ENCODE measurements at places on chromosomes 1 and 21.

- DNase-seq, result no peak
These were observed 1046.2 kb downstream of the KCNT2 start for GRCh38 chr1:195562074-195562473.

DNA sequence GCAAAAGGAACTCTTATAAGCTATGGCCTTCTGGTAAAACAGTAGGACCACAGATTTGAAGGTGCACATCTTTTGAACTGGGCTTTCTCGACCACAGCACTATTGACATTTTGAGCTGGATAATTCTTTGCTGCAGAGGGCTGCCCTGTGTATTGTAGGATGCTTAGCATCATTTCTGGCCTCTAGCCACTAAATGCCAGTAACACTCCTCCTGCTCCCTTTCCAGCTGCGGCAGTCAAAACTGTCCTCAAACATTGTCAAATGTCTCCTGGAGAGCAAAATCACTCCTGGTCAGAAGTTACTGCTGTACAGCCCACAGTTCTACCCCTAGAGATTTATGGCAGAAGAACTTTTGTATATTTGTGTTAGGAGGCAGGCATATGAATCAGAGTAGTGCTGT lies 836.7 kb downstream of the PLA2G4A start:
- no peak for DNase-seq

DNA sequence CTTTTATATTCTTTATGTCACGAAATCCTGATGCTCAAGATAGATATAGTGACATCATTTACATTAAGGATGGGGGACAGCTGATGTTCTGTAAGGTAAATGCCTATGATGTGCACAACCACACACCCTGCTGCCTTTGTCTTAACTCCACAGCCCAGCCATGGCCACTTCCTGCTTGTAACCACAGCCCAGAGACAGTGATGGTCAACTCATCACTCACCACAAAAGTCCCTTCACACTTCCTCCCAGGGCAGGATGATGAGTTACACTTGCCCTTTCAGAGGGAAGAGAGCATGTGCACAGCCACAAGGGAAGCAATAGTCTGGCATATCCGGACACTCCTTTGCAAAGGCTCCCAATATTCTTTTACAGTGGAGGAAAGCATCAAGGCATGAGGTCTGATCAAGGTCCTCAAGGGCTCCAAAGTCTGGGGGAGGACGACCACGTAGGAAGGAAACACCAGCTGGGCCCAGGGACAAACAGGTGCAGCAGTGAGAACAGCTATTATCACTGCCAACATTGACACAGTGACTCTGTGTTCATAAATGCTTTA lies 53.8 kb downstream of the PLPP3 start:
- peak; percentile 22 for DNase-seq

DNA sequence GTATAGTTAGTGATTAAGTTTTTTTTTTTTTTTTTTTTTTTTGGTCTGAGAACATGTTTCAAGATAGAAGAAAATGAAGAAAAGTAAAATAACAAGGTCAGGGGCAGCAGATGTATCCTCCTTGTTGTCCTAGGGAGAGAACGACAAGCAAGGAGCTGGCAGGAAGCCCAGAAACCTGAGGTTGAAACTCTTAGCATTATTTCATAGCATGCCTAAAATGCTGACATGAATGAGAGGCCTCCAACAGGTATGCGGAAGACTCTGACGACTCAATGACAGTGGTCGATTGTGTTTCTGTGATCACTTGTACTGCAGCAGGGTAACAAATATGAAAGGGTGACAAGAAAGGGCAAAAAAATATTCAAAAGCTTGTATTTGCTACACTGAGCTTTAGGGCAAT lies 415.9 kb downstream of the PLA2G4A start:
- no peak for DNase-seq

DNA sequence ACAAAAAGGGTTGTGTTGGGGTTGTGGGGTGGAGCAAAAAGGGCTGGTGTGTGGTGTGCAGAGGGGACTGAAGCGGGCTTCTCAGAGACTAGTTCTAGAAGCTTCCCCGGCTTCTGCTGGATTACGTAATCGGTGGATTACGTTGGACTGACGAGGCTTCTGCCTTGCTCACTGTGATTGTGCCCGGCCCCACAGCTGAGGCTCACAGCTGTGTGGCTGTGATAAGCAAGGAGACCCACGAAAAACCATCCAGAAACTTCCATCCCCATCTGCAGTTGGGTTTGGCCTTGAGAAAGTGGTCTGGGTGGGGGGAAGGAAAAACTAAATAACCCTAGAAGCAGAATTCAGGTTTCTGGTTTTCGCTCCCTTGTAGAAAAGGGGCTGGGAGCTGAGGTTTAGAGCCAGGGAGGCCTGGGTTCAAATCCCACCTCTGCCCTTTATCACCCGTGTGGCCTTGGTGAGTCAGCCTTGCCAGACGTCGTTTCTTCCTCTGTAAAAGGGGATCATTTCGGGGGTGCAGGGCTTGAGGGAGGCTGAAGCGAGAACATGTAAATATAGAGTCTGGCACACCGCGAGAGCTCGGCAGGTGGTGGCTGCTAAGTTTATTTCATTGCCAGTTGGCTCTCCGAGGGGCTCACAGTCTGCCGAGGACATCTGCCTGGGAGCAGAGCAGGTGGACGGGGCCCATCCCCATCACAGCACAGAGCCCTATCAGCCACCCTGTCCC lies 30.4 kb upstream of the DISP3 start:
- DNase-seq, result no peak

DNA sequence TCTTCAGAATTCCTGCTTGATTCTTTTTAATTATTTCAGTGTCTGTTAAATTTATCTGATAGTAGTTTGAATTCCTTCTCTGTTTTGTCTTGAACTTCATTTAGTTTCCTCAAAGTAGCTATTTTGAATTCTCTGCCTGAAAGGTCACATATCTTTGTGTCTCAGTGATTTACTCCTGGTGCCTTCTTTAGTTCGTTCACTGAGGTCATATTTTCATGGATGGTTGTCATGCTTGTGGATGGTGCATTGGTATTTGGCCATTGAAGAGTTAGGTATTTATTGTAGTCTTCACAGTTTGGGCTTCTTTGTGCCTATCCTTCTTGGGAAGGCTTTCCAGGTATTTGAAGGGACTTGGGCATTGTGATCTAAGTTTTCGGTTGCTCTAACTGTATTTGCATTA lies 267.9 kb downstream of the HHAT start:
- no peak for DNase-seq

GRCh38 chr1:53736290-53736689 lies 2.7 kb downstream of the GLIS1 start:
- DNase-seq, result no peak

All from hippocampal formation (tissue), 2 donors.